ENCODE measurements at places on chromosomes 13 and 19.

GRCh38 chr13:32538143-32538620 lies 413 bp downstream of the N4BP2L2 start:
- no peak for DNase-seq

DNA sequence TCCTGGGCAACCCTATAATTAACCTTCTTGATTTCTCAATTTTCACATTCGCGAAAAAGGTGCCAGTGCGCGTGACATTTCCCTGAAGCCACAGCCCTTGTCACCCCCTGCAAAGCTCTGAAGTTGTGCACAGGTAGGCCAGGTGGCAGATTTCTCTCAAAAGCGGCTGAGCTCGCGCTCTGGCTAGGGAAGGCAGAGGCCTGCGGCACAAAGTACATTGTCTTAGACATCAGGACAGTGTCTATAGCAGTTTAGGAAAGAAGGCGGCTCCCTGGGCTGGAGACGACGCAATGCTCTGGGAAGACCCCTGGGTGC lies 42.9 kb upstream of the ZNF14 start:
- no peak for DNase-seq

GRCh38 chr19:44725251-44725650 lies 23.3 kb upstream of the BCL3 start:
- DNase-seq = no peak

DNA sequence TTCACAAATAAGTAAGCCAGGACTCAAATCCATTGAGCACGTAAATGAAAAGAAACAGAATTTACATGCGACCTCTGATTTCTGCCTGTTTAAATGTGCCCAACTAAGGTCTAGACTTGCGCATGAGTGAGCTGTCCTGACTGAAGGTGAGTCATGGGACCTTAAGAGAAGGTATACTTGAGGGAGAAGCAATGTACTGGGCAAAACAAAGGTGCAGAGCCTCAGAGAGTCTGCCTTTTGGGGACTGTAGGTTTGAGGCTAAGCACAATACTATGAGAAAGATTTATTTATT lies 45.8 kb downstream of the UFM1 start:
- DNase-seq = no peak

DNA sequence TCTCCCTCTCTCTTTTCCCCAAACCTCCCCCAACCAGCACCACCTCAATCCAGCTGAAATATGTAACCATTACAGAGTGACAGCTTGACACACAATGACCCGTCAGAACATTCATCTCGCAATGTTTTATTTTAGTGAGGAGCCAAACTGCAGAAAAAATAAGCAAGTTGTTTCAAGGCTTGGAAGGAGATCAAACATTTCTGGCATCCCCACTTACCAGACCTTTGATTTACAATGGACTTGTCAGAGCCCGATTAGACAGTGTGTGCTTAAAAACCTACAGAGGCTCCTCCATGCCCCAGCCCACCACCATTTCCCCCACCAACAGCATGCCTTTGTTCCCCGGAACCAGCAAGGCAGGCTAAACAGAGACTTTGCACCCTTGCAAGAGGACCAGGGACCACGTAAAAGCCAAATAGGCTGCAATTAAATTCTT lies 382.8 kb upstream of the ZNF507 start:
- no peak for DNase-seq

DNA sequence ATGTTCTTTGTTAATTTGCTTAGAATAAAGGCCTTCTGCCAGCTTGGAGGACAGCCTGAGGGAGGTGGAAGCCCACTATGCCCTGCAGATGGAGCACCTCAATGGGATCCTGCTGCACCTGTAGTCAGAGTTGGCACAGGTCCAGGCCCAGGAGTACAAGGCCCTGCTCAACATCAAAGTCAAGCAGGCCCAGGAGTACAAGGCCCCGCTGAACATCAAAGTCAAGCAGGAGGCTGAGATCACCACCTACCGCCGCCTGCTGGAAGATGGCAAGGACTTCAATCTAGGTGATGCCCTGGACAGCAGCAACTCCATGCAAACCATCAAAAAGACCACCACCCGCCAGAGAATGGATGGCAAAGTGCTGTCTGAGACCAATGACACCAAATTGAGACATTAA lies 41.7 kb downstream of the ZNF85 start:
- no peak for DNase-seq

DNA sequence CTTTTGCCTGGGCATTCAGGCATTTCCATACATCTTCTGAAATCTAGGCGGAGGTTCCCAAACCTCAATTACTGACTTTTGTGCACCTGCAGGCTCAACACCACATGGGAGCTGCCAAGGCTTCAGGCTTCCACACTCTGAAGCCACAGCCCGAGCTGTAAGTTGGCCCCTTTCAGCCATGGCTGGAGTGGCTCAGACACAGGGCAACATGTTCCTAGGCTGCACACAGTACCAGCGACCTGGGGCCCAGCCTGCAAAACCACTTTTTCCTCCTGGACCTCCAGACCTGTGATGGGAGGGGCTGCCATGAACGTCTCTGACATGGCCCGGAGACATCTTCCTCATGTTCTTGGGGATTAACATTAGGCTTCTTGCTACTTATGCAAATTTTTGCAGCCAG lies 1558.2 kb upstream of the PCDH20 start:
- DNase-seq = no peak

Data from thoracic aorta (tissue), 2 donors.